ENCODE measurements at places on chromosomes 11 and 22.
A peak's percentile ranks its signal among the peaks of the same experiment; 100 is the strongest.

GRCh38 chr11:68399916-68400315, 60.6 kb upstream of the PPP6R3 start:
- no peak for DNase-seq

GRCh38 chr22:25025491-25026400, 73.2 kb downstream of the KIAA1671 start:
- DNase-seq, result no peak

DNA sequence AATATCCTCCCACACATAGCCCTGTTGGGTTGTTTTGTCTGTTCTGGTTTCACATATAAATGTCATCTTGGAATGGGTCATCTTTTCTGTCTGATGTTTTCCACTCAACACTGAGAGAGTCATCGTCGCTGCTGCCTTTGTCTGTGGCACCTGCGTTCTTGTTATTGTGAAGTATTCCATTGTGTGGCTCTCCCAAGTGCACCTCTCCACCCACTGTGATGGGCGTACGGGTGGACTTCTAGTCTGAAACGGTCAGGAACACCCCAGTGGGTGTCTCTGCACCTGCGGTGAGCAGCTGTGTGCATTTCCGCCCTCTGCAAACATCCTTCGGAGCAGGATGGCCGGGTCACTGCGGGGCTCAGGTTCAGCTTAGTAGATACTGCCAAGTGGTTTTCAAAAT, 34.5 kb upstream of the RTL6 start:
- no peak for DNase-seq

DNA sequence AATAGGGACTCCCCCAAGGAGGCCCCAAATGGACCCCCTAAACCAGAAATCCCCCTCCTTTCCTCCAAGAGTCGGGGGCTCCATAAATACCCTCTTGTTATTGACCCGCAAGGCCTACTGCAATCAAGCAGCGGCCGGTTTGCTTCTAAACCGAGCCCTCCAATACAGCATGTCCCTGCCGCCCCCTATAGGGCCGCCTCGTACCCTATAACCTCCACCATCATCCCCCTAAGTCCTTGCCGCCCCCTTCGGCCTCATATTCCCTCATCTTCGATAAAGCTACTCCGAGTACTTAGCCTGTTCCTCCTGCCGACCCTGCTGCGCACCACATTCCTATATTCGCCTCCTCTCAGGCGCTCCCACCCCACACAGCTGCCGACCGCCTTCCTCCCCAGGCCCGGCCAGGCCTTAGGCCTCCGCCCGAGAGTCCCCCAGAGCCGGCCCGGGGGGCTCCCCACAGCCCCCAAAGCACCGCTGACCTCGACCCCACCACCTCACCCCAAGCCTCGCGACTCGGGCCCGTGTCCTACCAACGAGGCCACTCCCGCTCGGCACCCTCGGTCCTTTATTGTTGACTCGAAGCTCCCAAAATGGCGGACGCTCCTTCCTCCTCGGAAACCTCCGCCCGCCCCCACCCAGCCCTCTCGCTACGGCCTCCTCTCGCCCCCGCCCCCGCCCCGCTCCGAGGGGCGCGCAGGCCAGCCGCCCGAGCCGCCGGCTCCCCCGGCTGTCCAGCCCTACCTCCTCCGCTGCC, 430 bp downstream of the DDX6 start:
- DNase-seq, result peak; percentile 55

DNA sequence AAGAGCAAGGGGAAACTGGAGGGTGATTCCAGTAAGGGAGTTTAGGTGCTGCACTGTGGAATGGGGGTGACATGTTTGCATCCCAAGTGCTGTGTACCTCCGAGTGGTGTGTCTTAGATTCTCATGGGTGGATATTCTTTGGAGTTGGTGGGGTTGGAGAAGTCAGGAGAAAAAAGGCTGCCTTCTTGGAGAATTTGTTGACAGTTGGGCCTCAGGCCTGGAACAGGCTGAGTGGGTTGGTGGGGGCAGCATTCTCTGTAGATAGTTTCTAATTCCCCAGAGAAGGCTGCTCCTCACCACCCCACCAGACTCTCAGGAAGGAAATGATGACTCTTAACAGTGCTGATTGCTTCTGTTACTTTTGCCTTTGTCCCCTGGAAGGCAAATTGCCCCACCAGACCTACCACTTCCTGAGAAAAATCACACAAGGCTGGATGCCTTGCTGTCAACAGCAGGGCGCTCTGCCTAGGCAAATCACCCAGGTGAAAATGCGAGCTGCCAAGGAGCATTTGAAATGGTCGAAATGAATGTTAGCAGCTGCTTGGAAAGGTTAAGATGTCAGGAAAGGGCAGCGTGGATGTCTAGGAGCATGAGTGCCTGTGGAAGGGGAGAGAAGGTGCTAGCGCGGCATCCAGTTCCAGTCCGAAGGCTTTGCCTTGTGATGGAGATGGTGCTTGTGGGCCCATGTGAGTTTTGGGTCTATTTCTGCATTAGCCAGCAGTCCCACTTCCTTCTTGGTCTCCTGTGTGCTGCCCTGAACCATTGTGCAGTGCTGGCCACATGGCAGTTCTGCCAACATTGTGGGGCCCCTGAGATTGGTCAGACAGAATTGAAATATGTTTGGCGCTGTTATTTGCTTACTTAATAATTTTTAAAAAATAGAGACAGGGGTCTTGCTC, 29.7 kb upstream of the SORL1-AS1 start:
- peak; percentile 50 for DNase-seq

DNA sequence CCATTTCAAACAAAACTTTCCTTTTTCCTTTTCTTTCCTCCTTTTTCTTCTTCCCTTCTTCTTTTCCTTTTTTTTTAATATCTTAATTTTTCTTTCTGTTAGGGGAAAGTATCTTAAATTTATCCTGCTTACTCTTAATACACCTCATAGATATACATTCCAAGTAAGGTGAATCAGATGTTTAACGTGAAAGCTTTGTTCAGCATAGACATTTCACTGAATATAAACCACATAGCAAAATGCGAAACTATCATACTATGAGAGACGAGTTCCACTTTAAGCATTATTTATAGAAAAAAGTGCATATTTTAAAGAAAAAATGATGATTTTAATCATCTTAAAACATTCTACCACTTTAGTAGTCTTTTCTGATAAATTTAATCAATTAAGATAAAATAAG, 137.8 kb upstream of the MTMR2 start:
- no peak for DNase-seq

GRCh38 chr11:72243173-72244059, 560 bp downstream of the PHOX2A start:
- DNase-seq, result no peak

DNA sequence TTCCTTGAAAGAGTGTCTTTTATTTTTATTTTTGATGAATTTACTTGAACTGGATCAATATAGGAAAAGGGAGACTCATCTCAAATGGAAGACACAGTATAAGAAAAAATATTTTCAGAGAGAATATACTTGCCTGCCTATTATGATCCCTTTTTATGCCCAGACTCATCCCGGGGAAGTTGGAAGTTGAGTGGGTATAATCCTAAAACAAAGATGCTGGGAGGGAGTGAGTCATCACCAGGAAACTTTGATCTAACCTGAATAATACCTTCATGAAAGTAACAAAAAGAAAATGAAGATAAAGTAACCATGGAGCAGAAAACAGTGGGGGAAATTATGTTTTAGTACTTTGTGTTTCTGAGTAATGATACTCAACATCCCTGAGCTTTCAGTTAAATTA, 1514.0 kb downstream of the FAM181B start:
- no peak for DNase-seq

All from activated naive CD4-positive, alpha-beta T cell treated with Interleukin-2 at 50 U/mL for 16 hours (primary cell).